ENCODE measurements at places on chromosomes 3 and 15. TPM values are rescaled to one million over a fixed set of nuclear protein-coding genes. Genes with fewer than 3 reads are reported as not detected.

Gene SH3GL3
- total RNA-seq, result 36.3 TPM

Gene OGG1
- 30.3 TPM for total RNA-seq

DNA sequence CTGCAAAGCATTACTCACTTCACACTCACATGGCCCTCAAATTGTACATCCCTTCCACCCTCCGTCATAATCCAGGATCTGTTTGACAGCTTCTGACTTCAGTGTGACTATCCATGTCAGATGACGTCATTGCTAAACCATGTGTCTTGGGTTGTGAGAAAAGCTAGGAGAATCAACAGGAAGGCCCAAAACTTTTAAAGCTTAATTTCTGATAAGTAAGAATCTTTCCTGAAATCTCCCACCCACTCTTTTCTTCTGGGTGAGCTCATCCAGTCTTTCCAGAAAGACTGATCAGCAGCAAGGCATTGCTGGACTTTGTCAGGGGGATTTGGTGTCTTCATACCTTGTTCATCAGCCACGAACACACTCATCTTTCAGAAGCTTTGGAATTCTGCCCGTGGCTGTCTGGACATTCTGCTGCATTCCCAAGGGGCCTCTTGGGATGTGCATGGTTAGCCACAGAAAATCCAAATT is 11.5 kb upstream of the LMCD1 start:
- no peak for DNase-seq
- no peak overlapping the region for H3K27ac ChIP-seq
- no peak overlapping the region for H3K4me3 ChIP-seq
- peaks cover 10% of the 10 kb centered on the region for H3K4me1 ChIP-seq

DNA sequence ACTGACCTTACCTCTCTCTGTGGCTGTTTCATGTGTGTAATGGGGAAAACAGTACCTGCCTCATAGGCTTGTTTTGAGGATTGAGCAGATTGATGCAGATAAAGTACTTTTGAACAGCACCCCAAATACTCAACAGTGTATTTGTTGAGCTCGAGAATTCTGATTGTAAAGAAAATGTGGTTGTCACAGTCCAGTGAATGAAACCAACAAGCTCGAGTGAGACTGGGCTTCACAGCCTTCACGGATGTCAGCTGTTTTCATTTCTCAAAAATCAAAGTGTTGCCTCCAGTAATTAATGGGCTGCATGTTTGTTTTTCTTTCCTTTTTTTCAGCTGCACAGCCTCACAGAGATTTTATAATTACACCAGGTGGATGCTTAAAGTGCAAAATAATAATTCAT is 43.7 kb downstream of the PARP15 start:
- DNase-seq, result no peak
- H3K4me3 ChIP-seq, result no peak overlapping the region
- no peak overlapping the region for H3K27ac ChIP-seq
- H3K36me3 ChIP-seq, result no peaks in the 10 kb centered on the region
- H3K27me3 ChIP-seq, result no peaks in the 10 kb centered on the region
- no peaks in the 10 kb centered on the region for H3K4me1 ChIP-seq

DNA sequence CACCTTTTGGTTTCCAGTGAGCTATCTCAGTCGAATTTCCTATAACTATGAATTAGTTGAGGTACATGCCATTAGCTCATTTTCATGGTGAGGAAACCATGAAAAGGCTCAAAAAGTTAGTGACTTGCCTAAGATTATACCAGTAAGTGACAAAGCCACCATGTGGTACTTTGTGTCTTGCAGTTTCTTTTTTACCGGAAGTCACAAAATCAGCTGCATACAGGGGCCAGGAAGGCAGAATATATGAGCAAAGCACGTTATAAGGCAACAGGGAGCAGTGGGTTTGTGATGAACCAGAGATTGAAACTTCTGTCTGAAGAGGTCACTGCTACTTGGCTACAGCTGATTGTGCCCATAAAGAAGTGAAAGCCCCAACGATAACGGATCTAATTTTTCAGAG is 50.3 kb downstream of the CMTM8 start:
- H3K36me3 ChIP-seq, result no peaks in the 10 kb centered on the region
- H3K4me3 ChIP-seq, result no peak overlapping the region
- no peaks in the 10 kb centered on the region for H3K27me3 ChIP-seq
- no peaks in the 10 kb centered on the region for H3K4me1 ChIP-seq

GRCh38 chr3:56145410-56145809 is 322.9 kb downstream of the ERC2 start:
- no peak overlapping the region for H3K27ac ChIP-seq
- H3K36me3 ChIP-seq, result no peaks in the 10 kb centered on the region
- H3K4me1 ChIP-seq, result no peaks in the 10 kb centered on the region

GRCh38 chr3:102112704-102113230 is 263.5 kb downstream of the NFKBIZ start:
- no peak overlapping the region for H3K4me3 ChIP-seq
- H3K27me3 ChIP-seq, result no peaks in the 10 kb centered on the region
- no peak overlapping the region for H3K27ac ChIP-seq
- H3K4me1 ChIP-seq, result no peaks in the 10 kb centered on the region
